ENCODE measurements at places on chromosomes 2 and 18.

GRCh38 chr2:41871080-41871479, 176.7 kb upstream of the PKDCC start:
- DNase-seq = no peak

GRCh38 chr18:79540904-79541282, 138.7 kb upstream of the CTDP1 start:
- no peak for DNase-seq

DNA sequence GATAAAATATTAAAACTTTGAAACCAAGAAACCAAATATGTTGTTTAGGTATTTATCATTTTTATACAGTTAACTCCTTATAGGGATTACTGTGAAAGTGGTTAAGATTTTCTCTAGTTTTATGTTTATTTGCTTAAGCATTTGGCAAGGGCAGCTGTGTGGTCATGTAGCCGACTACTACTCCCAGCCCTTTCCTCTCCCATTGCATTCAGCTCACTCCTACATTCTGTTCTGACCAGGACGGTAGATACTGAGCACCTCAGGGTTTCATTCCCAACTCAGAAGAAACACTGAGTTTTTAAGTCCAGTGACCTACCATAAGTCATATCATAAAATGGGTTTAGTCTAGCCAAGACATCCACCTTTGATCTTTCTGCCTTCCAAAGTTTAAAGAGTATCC, 19.8 kb downstream of the FZD5 start:
- DNase-seq = no peak

DNA sequence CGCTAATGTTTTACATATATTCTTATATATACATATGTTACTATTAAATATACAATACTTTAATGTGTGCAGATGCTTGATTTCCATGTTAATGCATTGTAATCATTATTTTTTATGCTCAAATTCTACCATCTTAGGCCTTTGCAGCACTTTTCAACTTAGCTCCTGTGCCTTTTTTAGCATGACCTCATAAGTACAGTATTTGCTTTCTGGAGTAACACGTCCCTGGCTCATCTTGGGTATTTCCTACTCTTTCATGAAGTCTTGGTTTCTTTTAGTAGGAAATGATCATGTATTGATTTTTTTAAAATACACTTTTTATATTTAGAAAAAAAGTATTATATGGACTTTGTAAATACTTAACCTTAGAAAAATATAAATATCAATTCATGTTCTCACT, 36.5 kb downstream of the CAB39 start:
- DNase-seq = no peak

DNA sequence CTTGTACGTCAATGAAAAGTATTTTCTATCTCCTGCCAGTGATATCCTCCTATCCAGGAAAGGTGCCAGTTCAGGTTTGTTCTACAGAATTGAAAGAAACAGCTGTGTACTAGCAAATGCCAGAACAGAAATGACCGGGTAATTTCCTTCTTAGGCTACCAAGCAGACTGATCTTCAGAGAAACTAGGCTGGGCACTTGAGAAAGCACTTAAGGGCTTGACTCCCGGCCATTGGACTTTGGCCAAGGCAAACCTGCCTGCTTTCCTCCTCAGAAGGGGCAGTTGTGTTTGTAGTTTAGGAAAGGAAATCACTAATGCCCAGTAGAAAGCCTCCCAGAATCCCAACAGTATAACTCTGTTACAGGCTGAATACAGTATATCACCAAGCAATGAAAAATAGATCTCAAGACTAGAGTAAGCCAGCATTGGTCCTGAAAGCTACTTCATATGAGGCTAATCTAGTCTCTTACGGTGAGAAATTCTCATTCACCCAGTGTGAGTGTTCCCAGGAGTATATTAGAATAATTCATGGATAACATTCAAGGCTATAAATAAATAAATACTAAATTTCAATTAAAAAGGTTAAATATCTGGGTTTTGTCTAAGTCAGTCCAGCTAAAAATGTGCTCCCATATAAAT, 43.0 kb upstream of the COL5A2 start:
- DNase-seq = no peak

- no peak for DNase-seq
These were observed 59.3 kb downstream of the MYL12B start for GRCh38 chr18:3321133-3321812.

DNA sequence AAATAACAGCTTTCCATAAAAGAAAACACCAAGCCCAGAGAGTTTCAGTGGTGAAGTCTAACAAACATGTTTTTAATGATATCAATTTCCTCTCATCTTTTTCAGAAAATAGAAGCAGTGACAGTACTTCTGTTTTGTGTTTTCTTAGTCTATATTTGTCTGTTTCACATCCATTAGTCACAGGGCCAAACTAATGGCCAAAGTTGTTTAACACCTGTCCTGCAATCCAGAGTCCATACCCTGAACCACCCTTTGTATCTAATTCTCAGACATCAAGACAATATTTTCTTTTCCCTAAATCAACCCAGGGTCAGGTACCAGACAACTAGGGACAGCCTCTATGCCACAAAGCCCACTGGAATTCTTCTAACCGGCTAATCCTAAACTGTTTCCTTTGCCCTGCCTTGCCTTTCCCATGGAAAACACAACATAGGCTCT, 25.9 kb downstream of the TMSB10 start:
- DNase-seq = no peak

DNA sequence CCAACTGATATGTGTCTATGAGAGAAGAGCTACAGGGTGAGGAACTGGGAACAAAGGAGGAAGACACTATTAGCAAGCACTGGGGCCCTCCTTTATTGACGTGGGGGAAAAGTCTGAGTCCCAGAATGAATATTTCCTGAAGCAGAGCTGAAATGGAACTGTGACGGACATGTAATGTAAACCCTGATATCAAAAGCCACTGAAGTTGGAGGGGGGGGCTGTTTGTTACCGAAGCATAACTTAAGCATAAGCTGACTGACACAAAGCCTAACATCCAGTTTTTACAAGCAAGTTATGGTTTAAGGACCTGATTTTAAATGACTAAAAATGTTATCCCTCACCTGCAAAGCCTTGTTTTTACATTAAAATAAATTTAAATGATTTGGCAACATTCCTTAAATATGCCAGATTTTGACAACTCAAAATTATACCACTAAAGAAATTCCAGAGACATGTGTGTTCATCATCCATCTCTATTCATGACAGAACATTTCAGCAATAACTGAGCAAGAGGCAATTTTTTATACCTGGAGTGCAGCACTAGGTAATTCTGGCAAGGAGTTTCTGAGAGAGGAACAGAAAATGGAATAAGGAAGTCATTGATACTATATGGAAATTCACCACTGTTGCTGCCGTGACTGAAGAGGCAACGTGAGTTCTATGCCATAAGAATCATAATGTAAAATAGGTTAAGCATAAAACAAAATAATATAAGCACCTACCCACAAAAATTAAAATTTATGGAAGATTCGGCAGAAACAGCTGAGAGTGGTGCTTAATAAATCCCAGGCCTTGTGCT, 186.0 kb downstream of the AFF3 start:
- no peak for DNase-seq

GRCh38 chr2:165453561-165454094, 15.9 kb upstream of the CSRNP3 start:
- no peak for DNase-seq
